ENCODE measurements at places on chromosomes 2 and 18.

GRCh38 chr2:149724091-149724490, 136.5 kb upstream of the MMADHC start:
- H3K27ac ChIP-seq, result no peak overlapping the region
- no peaks in the 10 kb centered on the region for H3K27me3 ChIP-seq
- no peaks in the 10 kb centered on the region for H3K4me1 ChIP-seq
- DNase-seq, result no peak
- no peak overlapping the region for H3K4me3 ChIP-seq

- no peak overlapping the region for H3K27ac ChIP-seq
- no peak for DNase-seq
- H3K27me3 ChIP-seq, result no peaks in the 10 kb centered on the region
- H3K4me3 ChIP-seq, result no peak overlapping the region
These were observed 669.1 kb downstream of the ADCYAP1 start for GRCh38 chr18:1573732-1574131.

- DNase-seq, result no peak
- H3K4me1 ChIP-seq, result no peaks in the 10 kb centered on the region
- H3K4me3 ChIP-seq, result no peak overlapping the region
- H3K36me3 ChIP-seq, result no peaks in the 10 kb centered on the region
- H3K27me3 ChIP-seq, result peaks cover 5% of the 10 kb centered on the region
These were observed 102.5 kb downstream of the RBM43 start for GRCh38 chr2:151159109-151159662.

DNA sequence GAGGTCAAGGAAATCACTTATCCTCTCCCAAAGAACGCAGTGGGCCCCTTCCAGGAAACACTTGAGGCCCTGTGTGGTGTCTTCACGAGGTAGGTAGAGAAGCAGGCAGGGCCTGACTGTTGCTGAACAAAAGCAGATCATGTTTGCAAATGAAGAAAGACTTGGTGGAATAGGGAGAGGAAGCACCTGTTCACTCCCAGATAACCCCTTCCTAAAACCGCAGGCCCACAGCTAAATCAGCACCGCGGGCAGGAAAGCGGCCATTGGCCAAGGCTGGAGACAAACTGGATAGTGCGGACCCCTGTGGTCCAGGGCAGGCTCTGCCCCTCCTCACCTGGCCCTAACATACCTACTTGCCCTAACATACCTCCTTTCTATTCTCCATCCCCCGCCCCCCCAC, 64.9 kb upstream of the KLHL29 start:
- H3K4me3 ChIP-seq, result no peak overlapping the region
- no peaks in the 10 kb centered on the region for H3K27me3 ChIP-seq

DNA sequence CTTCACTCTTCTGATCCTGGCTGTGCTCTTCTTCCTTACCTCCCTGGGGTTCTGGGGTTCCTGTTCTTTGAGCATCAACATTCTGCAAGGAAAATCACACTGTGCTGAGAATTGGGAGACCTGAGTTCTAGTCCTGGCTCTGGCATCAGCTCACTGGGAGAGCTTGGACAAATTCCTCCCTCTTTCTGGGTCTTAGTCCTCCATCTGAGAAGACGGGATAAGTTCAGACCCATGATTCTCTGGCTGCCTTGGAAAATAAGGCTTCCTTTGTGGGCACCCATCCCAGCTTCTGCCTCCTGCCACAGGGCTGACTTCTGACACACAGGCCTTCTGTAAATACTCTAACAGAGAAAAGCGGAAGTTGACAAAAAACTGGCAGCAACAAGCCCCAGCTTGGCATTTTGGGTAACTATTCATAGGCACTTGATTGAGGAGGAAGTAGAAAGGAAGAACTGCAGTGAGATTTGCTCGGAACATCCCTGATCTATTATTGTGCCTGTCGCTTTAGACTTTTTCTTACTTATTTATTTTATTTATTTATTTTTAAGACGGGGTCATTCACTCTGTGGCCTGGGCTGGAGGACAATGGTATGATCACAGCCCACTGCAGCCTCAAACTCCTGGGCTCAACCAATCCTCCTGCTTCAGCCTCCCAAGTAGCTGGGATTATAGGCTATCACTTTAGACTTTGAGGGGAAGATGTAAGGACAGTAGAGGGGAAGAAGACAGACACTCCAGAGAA, 7.9 kb downstream of the PCBP1 start:
- no peak overlapping the region for H3K4me3 ChIP-seq
- no peaks in the 10 kb centered on the region for H3K36me3 ChIP-seq
- DNase-seq, result no peak
- H3K4me1 ChIP-seq, result peaks cover 10% of the 10 kb centered on the region
- H3K27me3 ChIP-seq, result no peaks in the 10 kb centered on the region
- peak overlapping the region; percentile 91 for H3K27ac ChIP-seq

GRCh38 chr2:47512581-47513083, 109.7 kb downstream of the MSH2 start:
- H3K36me3 ChIP-seq, result no peaks in the 10 kb centered on the region
- DNase-seq, result no peak
- no peak overlapping the region for H3K4me3 ChIP-seq
- H3K27me3 ChIP-seq, result no peaks in the 10 kb centered on the region
- H3K4me1 ChIP-seq, result no peaks in the 10 kb centered on the region

- H3K36me3 ChIP-seq, result peaks cover 2% of the 10 kb centered on the region
- H3K4me1 ChIP-seq, result no peaks in the 10 kb centered on the region
- DNase-seq, result no peak
- no peak overlapping the region for H3K27ac ChIP-seq
- H3K4me3 ChIP-seq, result no peak overlapping the region
These were observed 111.4 kb downstream of the NBAS start for GRCh38 chr2:15449556-15450236.

- no peaks in the 10 kb centered on the region for H3K36me3 ChIP-seq
- no peaks in the 10 kb centered on the region for H3K27me3 ChIP-seq
- H3K4me1 ChIP-seq, result no peaks in the 10 kb centered on the region
- DNase-seq, result no peak
- no peak overlapping the region for H3K4me3 ChIP-seq
These were observed 9.0 kb upstream of the CDK15 start for GRCh38 chr2:201797175-201797840.

DNA sequence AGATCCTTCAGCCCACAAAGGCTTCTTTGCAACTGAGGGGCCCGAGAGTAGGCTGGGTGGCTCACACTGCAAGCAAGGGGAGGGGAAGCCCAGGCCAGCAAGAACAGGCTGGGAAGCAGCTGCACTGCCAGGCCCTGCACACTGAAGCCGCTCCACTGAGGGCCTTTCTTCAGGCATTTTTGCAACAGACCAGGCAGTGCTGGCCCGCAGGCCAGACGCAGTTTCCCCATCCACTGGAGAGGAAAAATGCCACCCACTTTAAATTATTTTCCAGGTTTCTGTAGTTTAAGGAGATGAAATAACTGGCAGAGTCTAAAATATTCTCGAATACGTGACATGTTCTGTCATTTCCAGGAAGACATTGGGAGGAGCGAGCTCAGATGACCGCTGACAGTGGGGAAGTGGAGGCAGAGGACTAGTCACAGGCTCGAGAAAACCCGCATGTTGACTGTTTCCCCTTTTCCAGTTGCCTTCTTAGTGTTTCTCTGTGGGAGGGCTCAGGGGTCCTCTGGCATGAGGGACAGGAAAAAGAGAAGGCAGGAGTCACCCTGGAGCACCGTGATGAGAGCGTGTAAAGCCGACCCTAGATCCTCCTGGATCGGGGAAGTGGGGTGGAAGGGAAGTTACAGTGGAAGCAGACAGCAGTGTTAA, 53.3 kb upstream of the B3GNT7 start:
- H3K4me3 ChIP-seq, result no peak overlapping the region
- H3K27me3 ChIP-seq, result no peaks in the 10 kb centered on the region
- H3K36me3 ChIP-seq, result no peaks in the 10 kb centered on the region
- H3K27ac ChIP-seq, result no peak overlapping the region
- H3K4me1 ChIP-seq, result no peaks in the 10 kb centered on the region

DNA sequence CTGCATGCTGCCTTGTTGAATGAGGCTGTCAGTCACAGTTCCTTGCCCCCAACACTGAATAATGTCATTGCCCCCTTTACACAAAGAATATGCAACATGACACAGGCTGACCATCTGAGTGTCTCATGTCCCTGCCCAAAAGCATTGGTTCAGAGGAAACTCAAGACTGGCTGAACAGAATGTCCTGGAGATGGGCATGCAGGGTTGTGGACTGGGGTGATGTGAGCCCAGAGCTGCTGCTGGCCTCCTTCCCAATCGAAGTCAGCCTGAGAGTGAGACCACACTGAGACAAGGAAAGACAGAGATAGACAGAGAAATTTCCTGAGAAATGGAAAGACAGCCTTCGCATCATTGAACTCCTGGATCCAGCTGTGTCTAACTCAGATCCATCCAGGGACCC, 110.1 kb downstream of the PID1 start:
- no peak overlapping the region for H3K4me3 ChIP-seq
- H3K4me1 ChIP-seq, result peaks cover 50% of the 10 kb centered on the region
- H3K27me3 ChIP-seq, result no peaks in the 10 kb centered on the region
- DNase-seq, result no peak
- H3K27ac ChIP-seq, result peak overlapping the region; percentile 57

DNA sequence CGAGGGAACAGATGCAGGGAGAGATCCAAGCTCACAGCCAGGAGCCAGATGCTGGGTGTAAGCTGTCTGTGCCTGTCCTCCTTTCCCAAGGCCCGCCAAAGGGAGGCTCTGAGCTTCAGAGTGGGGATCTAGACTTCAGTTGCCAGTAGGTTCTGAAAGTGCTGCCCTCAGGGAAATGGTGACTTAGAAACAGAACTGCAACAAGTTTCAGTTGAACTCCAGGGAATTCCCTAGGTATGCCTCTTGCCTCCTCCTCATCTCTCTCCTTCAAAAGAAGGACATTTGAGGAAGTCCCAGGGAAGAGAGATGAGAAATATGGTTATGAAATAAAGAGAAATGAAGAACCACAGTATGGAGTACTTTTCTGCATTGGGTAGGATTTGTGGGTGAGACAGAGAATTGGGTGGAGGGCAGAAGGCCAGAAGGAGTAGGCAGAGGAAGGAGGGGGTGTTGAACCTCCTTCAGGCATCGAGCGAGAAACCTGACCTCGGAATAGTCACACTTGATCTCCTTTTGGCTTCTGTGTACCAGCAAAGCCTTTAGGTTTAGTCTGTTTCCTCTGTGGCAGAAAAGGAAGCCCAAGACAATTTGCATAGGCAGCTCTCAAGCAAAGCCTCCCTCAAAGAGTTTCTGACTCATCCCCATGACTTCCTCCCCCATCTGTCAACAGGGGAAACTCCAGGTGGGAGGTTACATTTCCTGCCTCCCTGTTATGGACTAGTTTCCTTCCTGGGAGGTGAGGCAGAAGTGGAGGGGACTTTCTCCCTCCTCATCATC, 45.7 kb downstream of the QPCT start:
- H3K4me3 ChIP-seq, result no peak overlapping the region
- H3K4me1 ChIP-seq, result no peaks in the 10 kb centered on the region
- no peaks in the 10 kb centered on the region for H3K36me3 ChIP-seq
- no peak overlapping the region for H3K27ac ChIP-seq
- no peaks in the 10 kb centered on the region for H3K27me3 ChIP-seq

DNA sequence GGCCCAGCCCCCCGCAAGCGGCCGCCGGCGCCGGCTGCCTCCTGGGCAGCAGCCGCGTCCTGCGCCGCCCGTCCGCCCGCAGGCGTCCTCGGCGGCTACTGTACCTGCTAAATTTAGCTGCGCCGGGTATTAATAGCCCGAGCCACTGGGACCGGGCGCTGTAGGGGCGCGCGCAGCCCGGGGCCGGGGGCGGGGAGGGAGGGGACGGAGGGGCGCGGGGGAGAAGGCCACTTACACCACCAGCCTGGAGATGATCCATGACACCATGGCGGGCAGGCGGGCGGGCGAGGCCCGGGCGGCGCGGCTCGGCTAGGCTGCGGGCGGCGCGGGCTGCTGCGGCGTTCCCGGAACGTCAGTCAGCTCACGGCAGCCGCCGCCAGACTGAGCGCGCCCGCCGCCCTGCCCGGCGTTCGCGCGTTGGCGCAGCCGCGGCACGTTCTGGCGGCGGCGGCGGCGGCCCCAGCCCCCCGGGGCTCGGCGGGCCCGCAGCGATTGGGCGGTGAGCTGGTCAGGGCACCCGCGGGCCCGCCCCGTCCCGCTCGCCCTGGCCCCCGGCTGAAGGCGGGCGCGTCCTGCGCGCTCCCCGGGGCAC, at the start of gene REEP1:
TSS of gene REEP1 (minus strand) at position 383 of the 592 bp plus-strand sequence. CDS start at position 267, 116 bp downstream.
- no peak within 1 kb of the TSS for H3K27ac ChIP-seq
- no peak for DNase-seq

DNA sequence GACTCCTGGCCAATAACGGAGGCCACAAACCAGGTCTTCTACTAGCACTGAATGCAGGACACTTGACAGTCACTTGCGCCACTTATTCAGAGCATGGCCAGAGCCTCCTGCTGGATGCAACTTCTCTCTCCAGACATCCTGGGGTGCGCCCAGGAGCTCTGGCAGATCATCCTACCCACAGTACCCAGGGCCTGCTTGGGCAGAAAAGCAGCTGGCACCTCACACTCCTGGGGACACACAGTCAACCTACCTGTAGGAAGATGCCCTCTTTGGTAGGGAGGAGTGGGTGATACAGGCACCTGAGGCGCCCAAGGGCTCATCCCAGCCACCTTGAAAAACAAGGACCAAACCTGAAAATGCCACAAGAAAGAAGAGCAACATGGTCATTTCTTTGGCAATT, 13.3 kb downstream of the GALNT14 start:
- H3K27ac ChIP-seq, result no peak overlapping the region
- H3K36me3 ChIP-seq, result no peaks in the 10 kb centered on the region
- no peaks in the 10 kb centered on the region for H3K4me1 ChIP-seq
- H3K27me3 ChIP-seq, result peaks cover 8% of the 10 kb centered on the region

DNA sequence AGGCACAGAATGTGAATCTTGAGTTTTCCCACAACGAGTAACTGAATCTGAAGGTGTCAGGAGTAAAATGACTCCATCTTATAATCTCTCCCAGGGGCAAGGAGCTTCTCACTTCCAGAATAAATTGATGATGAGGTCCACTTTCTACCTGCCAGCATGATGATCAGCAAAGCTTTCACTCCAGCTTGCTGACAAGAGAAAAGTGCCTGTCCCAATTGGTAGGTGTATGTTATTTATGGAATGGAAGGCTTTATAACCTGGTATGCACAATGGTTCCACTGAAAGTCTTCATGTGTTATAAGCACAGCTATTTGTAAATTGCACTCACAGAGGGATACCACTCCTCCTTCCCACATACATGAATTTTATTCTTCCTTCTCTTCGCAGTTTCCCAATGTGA, 401.0 kb upstream of the UBE2E3 start:
- DNase-seq, result no peak
- no peak overlapping the region for H3K27ac ChIP-seq
- no peaks in the 10 kb centered on the region for H3K4me1 ChIP-seq
- no peaks in the 10 kb centered on the region for H3K27me3 ChIP-seq

DNA sequence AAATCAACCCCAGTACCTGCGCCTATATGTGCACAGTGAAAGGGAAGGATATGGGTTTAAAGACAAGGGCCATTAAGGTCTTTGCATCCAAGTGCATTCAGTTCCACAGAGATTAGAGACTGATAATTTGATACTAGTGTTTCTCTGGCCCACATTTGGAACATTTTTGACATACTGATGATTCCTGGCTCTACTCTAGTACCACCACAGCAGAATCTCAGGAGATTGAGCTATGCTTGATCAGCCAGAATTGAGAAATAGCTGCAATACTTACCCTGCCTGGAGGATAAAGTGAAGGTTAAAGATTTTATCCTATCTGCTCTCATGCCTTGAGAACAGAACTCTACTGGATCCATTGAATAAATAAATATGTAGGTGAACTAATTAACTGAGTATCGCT, 1267.8 kb downstream of the SUCLG1 start:
- DNase-seq, result no peak
- H3K4me3 ChIP-seq, result no peak overlapping the region

- H3K4me1 ChIP-seq, result no peaks in the 10 kb centered on the region
- H3K27ac ChIP-seq, result no peak overlapping the region
- H3K27me3 ChIP-seq, result no peaks in the 10 kb centered on the region
- no peak for DNase-seq
These were observed 149.7 kb downstream of the BCL2 start for GRCh38 chr18:63169853-63170252.

- no peak overlapping the region for H3K4me3 ChIP-seq
- no peak for DNase-seq
- H3K36me3 ChIP-seq, result peaks cover 3% of the 10 kb centered on the region
- H3K4me1 ChIP-seq, result no peaks in the 10 kb centered on the region
- no peaks in the 10 kb centered on the region for H3K27me3 ChIP-seq
These were observed 27.6 kb downstream of the CENPO start for GRCh38 chr2:24820598-24821432.

Measured in liver (tissue), 10 donors.